Fibroblast of skin of left biceps (primary cell): ENCODE measurements at places on chromosomes 13 and 19.

GRCh38 chr13:35760735-35761281, 284.3 kb upstream of the MAB21L1 start:
- no peak for DNase-seq

DNA sequence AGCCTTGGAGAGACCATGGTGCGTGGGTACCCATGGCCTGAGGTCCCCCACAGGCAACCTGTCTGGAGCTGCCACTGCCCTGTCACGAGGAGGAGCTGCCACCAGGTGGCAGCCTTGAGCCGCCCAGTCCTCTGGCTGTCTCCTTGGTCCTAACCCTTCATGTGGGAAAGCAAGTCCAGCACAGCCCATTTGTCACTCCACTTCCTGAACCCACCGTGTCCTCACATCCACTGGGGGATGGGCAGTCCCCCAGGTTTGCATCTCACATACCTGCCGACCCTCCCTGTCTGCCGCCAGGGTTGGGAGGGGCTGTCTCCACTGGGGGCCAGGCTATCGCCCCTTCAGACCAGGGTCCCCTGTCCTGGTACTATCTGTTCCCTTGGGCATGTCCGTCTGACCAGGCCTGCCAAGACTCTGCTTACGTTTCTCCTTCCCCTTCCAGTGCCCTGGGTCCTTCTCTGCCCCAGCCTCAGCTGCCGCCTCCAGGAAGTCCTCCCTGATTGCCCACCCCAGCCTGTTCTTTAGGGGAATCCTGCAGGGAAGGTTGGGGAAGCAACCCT, 4.5 kb downstream of the FAM174C start:
- no peak for DNase-seq

DNA sequence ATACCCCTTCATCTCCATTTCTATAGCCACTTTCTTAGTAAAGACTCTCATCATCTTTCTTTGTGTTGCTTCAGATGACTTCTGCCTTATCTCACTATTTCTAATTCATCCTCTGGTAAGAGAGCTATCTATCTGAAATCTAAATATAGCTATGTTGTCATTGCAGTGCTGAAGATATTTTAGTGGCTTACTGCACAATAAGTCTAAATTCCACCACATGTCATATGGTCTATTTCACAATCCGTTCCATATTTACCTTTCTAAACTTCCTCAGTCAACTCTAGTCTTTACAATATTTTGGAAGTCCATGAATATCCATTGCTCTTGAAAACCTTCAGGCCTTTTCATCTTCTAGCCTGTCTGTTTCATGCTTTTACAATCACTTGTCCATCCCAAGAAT, 465.1 kb upstream of the SLC10A2 start:
- DNase-seq = no peak

DNA sequence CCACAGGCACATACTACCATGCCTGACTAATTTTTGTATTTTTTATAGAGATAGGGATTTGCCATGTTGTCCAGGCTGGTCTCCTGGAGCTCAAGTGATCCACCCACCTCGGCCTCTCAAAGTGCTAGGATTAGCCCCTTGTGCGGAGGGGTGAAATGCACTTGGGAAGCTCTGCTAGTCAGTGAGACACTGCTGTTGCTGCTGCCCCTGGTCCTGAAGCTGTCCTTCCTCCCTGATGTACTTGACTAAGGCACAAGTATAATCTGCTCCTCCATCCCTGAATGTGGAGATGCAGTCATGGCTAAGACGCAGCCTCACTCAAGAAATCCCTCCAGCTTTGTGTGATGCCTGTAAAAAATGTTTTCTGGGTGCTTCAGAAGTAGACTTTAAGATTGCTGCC, 124.5 kb downstream of the KCTD15 start:
- DNase-seq = no peak

DNA sequence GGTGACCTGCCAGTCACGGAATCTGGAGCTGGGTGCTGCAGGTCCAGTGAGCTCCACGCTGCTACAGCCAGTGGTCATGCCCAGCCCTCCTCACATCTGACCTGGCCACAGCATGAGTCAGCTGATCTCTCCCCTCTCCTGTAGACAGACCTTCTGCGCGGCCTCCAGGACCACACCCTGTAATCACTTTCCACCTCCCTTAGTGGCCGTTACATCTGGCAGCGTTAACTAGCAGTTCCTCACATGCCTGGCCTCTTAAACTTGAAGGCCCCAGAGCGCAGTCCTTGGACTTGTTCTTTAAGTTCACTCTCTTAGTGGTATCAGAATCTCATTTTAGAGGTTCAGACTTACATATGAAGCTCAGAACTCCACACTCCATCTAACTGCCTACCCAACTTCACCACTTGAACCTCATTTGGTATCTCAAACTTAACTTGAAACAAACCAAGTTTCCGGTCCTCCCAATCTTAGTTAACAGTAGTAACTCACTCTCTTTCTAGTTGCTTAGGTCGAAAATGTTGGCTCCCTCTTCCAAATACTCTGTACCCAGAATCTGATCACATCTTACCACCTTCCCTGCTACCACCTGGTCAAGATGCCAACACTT, 22.7 kb downstream of the MIPEP start:
- no peak for DNase-seq

GRCh38 chr19:42433503-42434260, 6.5 kb upstream of the LIPE start:
- no peak for DNase-seq

DNA sequence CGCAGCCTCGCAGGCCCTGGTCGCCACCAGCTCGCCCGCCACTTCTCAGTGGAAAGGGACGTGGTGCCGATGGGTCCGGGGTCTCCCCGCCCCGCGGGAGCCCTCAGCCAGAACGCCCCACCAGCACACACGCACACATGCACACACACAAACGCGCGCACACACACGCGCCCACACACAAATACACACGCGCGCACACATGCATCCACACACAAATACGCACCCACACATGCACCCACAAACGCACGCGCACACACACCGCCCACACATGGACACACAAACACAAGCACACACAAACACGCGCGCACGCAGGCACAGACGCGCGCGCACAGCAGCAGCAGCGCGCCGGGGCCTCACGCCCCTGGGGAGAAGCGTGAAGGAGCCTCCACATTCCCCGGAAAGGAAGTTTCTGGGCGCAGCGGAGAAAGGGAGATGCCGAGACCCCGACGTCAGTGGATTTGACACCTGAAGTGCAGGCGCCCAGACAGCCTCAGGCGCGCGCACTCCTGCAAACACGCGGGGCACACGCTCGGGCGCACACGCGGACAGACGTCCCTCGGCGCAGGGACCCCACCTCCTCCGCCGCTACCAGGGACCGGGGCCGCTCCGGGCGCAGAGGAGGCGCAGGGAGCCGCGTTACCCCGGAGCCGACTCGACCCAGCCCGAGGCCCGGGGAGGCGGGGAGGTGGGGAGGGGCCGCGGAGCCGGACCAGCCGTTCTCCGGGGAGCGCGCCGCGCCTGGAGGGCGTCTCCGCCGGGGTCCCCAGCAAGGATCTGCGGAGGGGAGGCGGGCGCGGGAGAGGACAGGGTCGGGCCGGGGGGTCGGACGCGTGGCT, 622 bp downstream of the RASA3 start:
- no peak for DNase-seq

- no peak for DNase-seq
These were observed 150.4 kb downstream of the POSTN start for GRCh38 chr13:37448153-37448552.

- no peak for DNase-seq
These were observed 56.8 kb downstream of the POLR1D start for GRCh38 chr13:27678306-27679040.

DNA sequence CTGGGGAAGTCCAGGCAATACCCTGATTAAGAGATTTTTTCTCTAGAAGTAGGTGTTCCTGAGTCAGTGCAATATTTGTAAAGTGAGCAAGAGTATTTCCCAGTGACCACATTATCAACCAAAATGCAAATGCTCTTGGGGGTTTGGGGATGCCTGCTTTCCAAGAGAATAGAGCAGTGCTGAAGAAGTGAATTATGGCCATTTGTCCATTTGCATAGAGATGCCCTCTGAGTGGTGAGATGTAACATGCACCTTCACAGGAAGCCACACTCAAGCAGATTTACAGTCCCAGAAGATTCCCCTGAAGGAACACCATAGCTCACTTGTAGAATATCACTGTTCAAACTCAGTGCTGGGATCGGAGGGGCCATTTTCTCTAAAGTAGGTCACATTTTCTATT, 71.8 kb downstream of the TNFSF11 start:
- no peak for DNase-seq
